ENCODE measurements at places on chromosomes 2 and 18.

- no peak for DNase-seq
These were observed 92.3 kb downstream of the PRKCE start for GRCh38 chr2:45743531-45744396.

DNA sequence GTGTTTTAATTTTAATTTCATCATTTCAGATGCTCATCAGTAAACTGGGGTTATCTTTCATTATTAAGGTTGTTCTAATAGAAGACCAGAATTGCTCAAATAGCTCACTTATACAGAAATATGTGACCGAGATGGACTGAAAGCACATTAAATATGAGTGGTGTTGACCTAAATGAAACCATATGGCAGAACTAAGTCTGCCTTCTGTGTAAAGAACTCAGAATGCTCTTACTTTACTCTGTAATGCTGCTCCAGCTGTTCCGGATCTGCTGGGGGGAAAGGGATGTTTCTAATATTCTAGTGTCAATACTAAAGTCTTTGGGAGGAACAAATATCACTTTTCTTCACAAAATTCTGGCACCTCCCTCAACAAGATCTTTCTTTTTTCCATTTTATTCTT, 131.0 kb downstream of the DPP4 start:
- DNase-seq = no peak

DNA sequence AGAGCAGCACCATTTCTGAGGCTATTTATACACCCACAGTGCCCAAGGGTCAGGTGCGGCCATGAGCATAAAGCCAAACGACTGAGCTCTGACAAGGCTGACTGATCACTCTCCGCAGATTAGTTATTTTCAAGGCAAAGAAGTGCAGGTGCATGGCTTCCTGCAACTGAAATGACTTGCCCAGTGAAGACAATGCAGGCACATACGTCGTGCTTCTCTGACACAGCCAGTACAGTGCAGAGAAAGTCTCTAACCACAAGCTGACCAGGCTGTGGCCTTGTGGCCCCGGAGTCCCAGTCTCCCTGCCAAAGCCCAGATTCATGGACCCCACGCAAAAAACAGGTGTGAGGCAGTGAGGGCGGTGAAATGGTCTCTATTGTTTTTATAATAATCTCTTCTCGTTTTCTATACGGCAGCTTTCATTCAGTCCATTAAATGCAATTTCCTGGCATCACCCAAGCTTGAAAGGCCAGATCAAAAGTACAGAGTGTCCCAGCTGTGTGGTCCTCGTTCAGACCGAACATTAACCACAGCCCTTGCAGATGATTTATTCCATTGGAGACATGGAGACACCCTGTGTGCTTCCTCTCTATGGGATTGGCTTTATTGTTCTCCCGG, 447.0 kb upstream of the ID2 start:
- no peak for DNase-seq

DNA sequence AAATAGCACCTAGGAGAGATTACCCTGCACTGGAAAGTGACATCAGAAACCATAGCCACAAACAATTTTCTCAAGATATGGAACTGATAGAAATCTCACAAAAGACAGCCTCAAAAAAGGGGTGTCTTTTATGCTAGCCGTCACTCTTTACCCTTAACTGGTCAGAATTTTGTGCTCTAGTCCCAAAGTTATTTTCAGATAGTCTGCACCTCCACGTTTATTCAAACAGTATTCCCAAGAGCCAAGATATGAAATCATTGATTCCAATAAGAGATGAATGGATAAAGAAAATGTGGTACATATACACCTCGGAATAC, 23.5 kb upstream of the PMAIP1 start:
- DNase-seq = no peak
